ENCODE measurements at places on chromosomes 5 and 9.

DNA sequence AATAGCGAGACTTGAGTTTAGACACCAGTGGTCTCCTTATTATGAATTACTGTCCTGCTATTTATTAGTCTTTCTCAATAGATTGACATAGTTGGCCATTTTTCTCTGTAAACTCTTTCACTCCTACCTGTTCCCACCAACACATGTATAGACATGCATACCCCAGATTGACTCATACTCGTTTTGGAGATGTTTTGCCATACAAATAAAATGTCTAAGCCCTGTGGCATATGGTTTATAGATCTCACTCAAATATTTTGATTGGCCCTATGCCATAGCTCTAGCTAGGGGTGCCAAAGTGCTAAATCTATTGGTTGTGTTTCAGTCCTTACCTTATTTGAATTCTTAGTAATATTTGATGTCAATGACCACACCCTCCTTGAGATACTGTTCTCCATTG lies 42.3 kb downstream of the CAMK4 start:
- DNase-seq: no peak

DNA sequence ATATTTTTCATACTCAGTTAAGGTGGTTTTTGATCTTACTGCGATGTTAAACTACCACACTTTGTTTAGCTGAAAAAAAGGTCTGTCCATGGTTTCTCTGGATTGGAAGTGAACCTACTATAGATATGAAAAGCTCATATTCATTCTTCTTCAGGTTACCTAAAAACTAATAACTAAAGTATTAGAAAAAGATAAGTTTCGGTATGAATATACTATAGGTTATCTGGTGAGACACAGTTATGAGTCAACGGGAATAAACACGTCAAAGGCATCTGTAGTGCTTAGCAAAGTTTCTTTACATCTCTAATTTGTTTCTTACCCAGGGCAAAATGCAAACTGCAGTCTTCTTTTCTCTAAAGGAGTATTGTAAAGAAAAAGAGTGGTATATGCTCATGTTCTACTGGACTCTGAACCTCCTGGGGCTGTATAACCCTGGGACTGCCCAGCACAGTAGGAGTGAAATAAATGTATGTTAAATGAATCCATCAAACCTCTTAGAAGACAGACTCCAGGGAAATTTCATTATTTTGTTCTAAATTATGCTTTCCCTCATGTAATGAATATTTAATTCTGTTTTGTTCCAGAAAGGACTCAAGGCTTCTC lies 521.9 kb downstream of the PDE4D start:
- DNase-seq: no peak

DNA sequence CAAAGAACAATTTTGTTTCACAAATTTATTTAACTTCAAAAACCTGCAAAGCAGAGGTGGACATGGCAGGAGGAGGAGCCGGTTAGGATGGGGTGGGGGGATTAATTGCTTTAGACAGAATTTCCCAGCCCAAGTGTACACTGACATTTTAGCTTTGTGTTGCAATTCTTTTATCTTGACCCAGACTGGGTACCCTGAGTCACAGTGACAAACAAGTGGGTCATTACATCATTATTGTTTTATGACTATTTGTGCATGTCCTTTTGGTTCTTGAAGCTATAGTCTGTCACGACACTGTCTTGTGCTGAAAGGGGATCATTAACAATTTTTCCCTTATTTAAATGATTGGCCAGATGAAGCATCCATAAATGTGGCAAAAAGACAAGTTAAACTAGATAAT lies 84.5 kb upstream of the VCAN start:
- no peak for DNase-seq

GRCh38 chr5:172686111-172686510 lies 45.0 kb downstream of the NEURL1B start:
- DNase-seq: no peak

DNA sequence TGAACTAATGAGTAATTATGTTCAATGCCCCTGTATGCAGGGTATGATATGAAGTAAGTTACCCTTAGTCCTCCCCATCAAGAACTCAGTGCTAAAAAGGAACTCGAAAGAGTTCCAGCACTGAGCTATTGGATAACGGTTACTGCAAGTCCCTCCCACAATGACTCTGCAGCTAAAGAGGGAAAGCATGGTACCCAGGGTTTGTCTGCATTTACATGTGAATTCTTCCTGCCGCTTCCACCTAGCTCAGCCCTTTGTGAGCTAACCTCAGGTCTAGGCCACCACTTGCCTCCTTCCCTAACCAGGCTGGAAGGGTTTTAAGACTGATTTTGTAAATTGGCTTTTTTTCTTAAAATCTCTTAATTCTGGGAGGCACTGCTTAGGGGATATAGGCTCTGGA lies 376.8 kb downstream of the EBF1 start:
- no peak for DNase-seq

- no peak for DNase-seq
These were observed 27.3 kb downstream of the GIN1 start for GRCh38 chr5:103092676-103093075.

- DNase-seq: no peak
These were observed 8.8 kb downstream of the TENT4A start for GRCh38 chr5:6722015-6722414.

GRCh38 chr9:7238247-7238637 lies 480.5 kb downstream of the KDM4C start:
- DNase-seq: no peak

GRCh38 chr9:4320021-4320420 lies 20.2 kb upstream of the GLIS3 start:
- no peak for DNase-seq

DNA sequence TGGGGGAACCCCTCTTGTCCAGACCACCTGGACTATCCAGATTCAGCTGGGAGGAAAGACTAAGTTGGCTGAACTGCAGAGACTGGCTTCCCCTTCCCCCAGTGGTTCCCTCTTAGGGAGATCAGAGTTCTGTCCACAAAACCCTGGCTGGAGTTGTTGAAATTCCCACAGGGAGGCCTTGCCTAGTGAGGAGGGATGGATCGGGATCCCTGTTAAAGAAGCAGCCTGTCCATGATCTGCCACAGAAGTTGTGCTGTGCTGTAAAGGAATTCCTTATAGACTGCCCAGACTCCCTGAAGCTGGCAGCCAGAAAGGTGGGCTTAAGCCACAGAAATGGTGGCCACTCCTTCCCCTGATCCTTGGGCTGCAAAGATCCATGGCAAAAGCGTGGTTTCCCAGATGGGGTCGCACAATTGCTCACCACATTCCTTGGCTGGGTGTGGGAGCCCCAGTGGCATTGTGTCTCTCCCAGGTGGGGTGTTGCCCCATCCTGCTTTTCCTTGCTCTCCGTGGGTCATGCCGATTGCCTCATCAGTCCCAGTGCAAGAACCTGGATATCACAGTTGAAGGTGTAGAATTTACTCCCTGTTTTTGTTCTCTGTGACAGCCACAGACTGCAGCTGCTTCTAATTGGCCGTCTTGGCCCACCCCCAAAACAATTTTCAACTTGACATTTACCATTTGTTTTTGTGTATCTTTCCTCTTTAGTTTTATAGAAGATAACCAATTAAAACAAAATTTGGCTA lies 342.4 kb downstream of the FGF10 start:
- DNase-seq: no peak

- DNase-seq: no peak
These were observed 15.8 kb upstream of the NTNG2 start for GRCh38 chr9:132146039-132146438.

GRCh38 chr5:135157421-135158313 lies 123.6 kb upstream of the PITX1 start:
- no peak for DNase-seq

DNA sequence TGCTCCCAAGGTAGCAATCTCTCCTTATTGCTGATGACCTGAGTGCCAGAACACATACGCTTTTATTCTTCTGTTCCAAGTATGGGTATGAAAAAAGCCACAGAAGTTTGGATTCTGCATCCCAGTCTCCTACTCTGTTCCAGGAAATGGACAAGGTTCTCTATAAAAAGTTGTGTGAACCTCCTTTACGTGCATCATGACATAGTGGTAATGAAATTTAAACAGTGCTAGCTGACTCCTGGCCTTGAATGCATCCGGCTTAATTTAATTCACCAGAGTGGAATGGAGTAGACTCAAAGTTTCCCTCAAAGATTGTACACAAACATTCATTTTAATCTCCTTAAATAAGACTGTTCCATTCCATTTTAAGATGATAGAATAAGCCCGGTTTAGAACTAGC lies 68.9 kb downstream of the LURAP1L start:
- no peak for DNase-seq

DNA sequence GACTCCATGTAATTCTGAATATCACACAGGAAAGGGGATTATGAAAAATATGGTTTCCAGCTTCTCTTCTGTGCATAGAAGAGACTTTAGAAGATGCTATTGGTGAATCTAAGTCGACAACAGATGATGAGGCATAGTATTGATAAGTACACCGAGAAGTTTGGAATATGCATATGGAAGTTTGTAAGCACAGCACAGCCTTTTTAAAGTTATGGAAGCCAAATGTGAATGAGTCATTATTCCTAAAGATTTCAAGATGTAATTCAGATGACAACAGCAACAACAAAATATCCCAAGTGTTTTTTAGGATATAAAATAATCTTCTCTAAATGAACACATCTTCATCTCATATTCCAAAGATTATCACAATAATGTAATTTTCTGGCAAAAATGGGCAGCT lies 1723.3 kb downstream of the EFNA5 start:
- DNase-seq: no peak

GRCh38 chr9:11088821-11089374 lies 476.1 kb upstream of the PTPRD start:
- no peak for DNase-seq

GRCh38 chr5:130963798-130964197 lies 201.3 kb downstream of the HINT1 start:
- no peak for DNase-seq

GRCh38 chr5:26568316-26568715 lies 470.1 kb downstream of the CDH9 start:
- no peak for DNase-seq

DNA sequence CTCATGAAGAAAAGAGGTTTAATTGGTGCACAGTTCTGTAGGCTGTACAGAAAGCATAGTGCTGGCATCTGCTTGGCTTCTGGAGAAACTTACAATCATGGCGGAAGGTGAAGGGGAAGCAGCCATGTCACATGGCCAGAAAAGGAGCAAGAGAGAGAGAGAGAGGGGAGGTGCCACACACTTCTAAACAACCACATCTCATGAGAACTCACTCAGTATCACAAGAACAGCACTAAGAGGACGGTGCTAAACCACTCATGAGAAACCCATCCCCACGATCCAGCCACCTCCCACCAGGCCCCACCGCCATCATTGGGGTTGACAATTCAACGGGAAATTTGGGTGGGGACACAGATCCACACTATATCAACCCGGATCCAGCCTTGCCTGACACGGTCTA lies 28.8 kb upstream of the IER5L start:
- DNase-seq: no peak

GRCh38 chr9:121219530-121219929 lies 17.9 kb upstream of the RAB14 start:
- DNase-seq: no peak

- DNase-seq: no peak
These were observed 98.4 kb downstream of the FBXO38 start for GRCh38 chr5:148482196-148482595.

GRCh38 chr5:51138164-51138563 lies 245.1 kb upstream of the ISL1 start:
- DNase-seq: no peak

DNA sequence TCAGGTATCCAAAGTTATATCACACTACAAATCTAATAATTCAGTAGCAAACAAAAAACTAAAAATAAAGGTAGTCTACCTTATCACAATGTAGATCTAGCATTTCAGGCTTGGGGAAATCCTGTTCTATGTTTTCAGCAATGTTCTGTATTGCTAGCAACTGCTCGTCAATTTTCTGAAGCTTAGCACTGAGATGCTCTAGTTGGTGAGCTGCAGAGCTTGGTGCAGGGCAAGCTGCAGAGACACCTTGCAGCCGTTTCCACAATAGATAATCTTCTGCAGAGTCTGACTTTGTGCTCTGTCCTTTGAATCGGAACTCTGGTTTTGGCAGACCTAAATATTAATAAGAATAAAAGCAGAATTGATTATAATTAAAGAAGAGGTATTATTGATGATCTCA lies 95.5 kb downstream of the CPLANE1 start:
- DNase-seq: no peak

DNA sequence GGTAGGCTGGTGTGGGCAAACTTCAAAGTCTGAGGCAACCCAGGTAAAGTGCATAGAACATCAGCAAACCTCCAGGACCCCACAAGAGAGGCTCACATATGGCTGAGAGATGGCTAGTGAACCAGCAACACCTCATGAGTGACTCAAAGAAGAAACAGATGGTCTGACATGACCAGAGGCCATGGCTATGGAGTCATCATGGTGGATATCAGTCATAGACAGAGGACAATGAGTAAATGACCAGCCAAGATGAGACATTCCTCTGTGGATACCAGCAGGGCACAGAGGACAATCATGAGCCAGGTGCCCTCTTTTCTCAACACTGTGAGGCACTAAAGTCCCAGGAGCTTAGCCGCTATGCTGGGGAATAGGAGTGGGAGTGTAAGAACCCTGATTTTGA lies 180.8 kb downstream of the RASEF start:
- DNase-seq: no peak

DNA sequence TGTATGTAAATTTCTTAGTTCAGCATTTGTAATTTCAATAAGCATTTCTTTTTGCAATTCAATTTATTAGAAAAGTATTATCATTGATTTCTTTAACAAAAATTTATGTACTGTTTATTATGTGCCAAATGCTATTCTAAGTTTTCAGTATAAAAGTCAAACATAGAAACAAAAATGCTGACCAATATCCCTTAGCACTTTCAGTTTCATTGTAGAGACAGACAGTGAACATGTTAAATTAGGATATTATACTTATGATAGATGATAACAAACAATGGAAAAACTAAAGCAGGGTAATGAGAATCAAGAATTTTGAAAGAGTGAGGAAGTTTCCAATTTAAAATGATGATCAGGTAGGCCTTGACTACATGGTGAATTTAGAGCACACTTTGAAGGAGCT lies 1106.0 kb downstream of the TAF11L14 start:
- DNase-seq: no peak

GRCh38 chr5:145540375-145540774 lies 294.8 kb downstream of the PRELID2 start:
- no peak for DNase-seq

- no peak for DNase-seq
These were observed 37.2 kb downstream of the GOLM1 start for GRCh38 chr9:86061972-86062739.

DNA sequence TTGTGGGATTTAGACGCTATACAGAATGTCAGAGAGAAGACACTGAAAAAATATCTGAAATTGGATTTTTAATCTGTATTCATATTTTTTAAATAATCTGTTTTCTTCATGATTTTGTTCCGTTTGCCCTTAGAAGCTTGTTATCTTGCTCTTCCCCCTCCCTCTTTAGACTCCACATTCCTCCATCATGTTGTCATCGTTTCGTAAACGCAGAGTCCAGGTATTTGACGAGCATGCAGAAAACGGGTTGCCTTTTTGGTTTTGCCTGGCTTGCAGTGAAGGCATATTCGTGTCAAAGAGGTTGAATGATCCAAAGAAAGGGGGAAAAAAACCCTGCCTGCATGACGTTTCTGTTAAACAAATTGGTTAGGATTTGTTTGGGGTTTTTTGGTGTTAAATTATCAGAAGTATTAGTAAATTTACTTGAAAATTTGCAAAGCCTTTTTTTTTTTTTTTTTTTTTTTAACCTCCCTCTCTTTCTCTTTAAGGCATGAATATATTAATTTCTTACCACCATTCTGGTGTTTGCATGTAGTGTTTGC lies 2.9 kb downstream of the SPTAN1 start:
- no peak for DNase-seq

GRCh38 chr9:13139641-13140171 lies 139.8 kb downstream of the MPDZ start:
- DNase-seq: no peak

Data from thoracic aorta (tissue), 2 donors.